NCI-H1436 treated with DMSO at 0.1 percent for 48 hours (cell line): ENCODE measurements at places on chromosomes 6 and 20.

- DNase-seq: no peak
These were observed 44.7 kb upstream of the ADGRF4 start for GRCh38 chr6:47653706-47654105.

- DNase-seq: no peak
These were observed 811.3 kb downstream of the DHX35 start for GRCh38 chr20:39773380-39774000.

GRCh38 chr6:15484821-15485220, 178.0 kb downstream of the DTNBP1 start:
- DNase-seq: no peak

DNA sequence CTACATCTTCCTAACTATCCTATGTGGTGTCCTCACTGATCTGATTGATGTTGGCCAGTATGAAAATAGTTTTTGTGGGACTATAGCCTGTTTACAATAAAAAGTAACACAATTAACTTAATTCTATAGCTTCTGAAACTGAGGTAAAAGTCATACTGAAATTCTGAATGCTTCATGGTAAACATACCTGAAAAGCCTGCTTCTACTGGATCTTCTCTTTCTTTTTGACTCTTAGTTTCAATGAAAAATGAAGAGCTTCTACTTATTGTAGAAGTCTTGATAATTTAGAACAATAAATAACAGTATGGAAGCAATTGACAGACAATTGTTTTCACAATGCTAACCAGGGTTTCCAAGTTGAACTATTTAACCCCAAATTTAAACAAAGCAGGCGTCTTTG, 383.9 kb upstream of the MMS22L start:
- DNase-seq: no peak

DNA sequence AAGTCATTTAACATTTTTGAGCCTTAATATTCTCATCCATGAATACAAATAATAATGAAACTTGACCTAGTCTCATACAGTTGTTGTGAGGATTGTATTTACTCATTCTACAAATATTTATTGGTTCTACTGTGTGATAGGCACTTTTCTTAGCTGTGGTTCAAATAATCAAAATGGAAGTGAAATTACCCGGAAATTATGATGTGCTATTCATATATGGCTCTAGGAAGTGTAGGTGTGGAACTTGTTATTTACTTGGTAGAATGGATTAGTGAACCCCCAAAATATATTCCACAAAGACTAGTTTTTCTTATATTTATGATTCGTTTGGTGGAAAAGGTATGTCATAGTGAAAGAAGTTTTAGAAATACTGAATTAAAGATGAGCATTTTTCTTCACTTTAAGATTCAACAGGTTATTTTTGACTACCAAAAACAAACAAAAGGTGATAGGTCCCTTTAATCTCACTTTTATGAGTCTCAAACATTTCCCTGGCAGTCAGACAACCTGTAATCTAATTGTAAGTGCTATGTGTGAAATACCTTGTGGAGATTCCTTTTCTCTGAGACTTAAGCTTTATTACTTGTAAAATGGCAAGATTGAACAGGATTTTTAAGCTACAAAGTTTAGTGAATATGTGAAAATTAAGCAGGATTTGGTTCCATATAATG, 77.8 kb downstream of the STXBP5 start:
- no peak for DNase-seq

DNA sequence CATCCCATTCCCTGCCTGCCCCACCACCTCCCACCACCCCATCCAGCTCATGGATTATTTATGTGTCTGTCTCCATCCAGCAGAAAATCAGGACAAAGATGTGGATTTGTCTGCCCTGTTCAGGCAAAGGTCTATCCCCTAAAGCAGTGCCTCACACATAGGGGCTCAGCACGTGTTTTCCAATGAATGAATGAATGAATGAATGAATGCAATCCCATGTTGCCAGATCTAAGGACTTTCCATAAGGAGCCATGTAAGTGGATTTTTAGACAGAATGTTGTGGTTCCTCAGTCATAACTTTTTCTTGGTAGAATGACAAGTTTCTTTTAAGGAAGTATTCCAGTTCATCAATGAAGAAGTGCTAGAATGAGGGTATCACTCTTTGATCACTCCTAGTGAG, 133.7 kb downstream of the RNASET2 start:
- no peak for DNase-seq

GRCh38 chr6:127793396-127793795, 107.5 kb downstream of the THEMIS start:
- no peak for DNase-seq

DNA sequence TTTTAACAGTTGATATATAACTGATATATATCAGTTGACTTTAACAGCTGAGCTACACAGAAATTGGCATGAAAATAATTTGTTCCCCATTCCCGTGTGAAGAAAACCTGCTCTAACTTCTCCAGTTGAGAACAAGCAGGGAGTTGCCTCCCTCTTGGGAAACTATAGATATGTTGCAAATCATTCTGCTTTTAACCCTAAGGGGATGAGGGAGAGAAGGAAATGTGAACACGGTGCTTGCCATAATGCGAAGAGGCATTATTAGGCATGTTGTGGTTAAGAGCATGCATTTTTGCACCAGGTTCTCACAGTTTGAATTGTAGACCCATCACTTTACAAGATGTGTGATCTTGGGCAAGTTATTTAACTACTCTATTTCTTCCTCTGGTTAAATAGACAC, 453.7 kb downstream of the TENT5A start:
- no peak for DNase-seq

DNA sequence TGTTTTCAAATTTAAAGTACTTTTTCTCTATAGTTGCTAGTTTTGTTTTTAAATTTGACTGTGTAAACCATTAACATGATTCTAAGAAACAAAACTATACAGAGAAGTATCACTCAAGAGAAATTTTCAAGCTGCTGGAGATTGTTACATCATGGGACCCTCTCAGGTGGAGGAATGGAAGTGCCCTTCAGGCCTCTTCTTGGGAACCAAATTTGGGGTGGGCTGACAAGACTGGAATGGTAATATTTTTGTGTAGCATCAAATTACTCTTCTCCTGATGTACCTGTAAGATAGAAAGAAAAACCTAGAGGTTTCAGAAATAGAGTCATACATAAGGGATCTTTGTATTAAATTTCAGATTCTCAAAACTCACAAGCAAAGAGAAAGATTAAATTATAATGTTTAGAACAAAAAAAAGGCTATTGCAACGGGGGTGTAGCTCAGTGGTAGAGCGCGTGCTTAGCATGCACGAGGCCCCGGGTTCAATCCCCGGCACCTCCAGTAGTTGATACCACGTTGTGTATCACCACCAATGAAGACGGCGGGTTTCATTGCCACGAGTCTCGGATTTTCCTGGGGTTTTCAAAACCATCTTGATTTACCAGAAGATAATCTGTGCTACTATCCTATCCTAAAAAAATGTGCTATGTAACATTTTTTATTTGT, 193.7 kb downstream of the GPX5 start:
- DNase-seq: no peak

GRCh38 chr6:2433711-2434110, 188.3 kb upstream of the GMDS start:
- DNase-seq: no peak
